GM23248 (cell line): ENCODE measurements at places on chromosomes 3 and 15. TPM values are rescaled to one million over a fixed set of nuclear protein-coding genes. Genes with fewer than 3 reads are reported as not detected.

The GOLGA6L10 gene
- not detected in 2 replicates for polyA plus RNA-seq

The TGM5 gene
- polyA plus RNA-seq, result not detected in 2 replicates

DNA sequence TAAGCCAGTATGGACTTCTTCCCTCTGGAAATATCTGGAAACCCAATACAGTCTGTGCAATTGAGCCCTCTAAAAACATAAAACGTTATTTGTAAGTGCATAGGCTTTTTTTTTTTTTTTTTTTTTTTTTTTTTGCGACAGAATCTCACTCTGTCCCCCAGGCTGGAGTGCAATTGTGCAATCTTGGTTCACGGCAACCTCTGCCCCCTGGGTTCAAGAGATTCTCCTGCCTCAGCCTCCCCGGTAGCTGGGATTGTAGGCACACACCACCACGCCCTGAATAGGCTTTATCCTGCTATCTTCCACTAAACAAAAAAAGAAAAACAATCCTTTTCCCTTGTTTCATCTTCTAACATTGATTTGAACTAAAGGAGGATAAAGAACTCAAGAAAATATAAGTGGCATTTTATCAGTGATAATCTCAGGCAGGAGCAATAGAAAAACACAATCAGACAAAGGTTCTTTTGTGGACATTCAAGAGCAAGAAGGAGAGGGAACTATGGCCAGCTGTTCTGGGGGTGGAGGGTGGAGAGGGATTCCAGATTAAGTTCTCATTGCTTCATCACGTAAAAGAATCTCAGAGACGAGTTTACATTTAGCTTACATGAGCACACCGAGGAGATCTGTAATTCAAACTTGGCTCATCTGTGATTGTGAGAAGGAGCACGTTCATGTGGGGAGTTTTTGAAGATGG is 68.6 kb downstream of the ITGB5 start:
- DNase-seq, result peak; percentile 71

DNA sequence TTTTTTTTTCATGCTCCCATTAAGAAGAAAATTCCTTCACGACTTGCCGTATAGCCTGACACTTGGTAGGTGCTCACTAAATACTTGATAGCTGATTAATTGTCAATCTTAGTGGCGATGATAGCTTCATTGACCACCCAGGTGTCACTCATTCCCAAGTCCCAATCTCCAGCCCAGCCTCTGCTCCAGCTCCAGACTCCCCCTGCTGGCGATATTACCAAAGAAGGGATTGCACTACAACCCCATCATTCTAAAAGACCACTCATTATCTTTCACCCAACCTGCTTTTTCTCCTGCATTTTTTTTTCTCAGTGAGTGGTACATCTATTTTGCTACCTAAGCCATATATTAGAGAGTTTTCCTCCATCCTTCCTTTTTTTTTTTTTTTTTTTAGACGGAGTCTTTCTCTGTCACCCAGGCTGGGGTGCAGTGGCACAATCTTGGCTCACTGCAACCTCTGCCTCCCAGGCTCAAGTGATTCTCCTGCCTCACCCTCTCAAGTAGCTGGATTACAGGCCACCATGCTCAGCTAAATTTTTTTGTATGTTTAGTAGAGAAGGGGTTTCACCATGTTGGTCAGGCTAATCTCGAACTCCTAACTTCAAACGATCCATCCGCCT is 19.5 kb upstream of the COMMD2 start:
- peak; percentile 71 for DNase-seq
